ENCODE measurements at places on chromosomes 5 and 9.

DNA sequence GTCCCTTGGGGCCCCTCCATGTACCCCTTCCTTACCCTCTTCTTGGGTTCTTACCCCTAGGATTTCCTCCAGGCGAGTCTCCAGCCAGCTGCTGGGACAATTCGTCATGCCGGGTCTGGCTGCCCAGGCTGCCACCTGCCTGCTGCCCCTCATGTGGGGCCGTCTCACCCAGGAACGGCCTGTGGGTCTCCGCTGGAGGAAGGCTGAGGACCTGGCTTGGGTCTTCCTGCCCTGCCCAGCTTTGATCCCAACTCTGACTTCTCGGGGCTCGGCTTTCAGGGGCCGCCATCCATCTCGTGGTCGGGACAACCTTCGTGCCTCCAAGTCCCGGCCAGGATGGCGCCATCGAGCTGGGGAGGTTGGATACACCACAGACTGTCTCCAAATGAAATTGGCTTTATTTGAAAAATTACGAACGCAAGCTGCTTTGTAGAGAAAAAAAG lies 38.1 kb downstream of the HMCN2 start:
- DNase-seq = no peak

GRCh38 chr5:147037515-147038205 lies 159.1 kb upstream of the PPP2R2B start:
- DNase-seq = no peak

DNA sequence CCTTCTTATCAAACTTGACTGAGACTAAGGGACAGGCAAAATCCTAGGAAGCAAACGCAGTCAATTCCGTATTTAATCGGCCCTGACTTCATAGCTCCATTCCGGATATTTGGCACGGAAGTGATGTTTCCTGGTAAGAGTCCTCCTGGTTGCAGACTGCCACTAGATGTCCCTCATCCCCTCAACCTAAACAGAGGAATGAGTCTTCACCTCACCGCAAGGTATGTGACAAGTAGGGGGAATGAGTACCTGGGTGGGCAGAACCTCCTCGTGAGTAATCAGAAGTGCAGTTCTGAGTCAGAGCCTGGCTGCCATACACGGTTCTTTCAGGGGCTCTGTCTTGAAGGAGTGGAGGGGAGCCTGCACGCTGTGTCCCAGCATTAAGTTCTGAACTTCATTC lies 173.6 kb downstream of the MUSK start:
- DNase-seq = no peak

DNA sequence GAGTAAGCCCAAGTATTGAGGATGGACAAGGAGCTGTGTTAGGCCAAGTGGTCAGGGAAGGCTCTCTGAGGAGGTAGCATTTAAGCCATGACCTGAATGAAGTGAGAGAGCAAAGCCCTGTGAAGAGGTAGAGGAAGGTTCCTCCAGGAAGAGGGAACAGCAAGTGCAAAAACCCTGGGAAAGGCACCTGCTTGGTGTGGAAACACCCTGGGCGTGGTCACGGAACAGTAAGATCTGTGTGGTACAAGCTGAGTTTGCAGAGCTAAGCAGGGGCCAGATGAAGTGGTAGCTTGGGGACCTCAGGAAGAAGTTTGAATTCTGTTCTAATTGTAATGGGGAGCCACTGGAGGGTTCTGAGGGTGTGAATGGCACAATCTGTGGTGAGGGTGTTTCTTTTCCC lies 310.2 kb downstream of the ARHGAP26 start:
- no peak for DNase-seq

GRCh38 chr5:86833868-86834267 lies 216.1 kb downstream of the COX7C start:
- DNase-seq = no peak

DNA sequence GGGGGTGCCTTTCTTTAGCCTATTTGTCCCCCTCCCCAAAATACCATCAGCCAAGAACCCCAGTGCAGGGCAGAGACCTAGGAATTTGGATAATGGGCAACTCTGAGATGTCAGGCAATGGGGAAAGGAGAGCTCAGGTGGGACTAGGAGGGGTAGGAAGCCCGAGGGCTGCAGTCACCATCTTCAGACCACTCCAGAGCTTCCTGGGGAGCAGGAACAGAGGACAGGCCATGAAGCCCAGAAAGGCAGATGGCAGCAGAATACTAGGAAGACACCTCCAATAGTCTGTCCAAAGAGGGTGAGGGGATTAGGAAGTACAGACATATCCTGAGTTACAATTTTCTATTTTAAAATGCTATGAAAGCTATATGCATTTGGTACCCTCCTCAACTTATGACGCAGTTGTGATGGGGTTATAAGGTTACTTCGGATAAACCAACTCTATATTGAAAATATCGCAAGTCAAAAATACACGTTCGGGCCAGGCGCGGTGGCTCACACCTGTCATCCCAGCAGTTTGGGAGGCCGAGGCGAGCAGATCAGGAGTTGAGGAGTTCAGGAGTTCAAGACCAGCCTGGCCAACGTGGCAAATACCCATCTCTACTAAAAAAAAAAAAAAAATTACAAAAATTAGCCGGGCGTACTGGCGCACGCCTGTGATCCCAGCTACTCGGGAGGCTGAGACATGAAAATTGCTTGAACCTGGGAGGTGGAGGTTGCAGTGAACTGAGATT lies 34.6 kb upstream of the IL17B start:
- DNase-seq = no peak

GRCh38 chr5:16740066-16740810 lies 123.4 kb upstream of the RETREG1 start:
- DNase-seq = no peak

- no peak for DNase-seq
Observed at GRCh38 chr9:74946686-74947085, 6.0 kb downstream of the C9orf40 start.

- peak; percentile 71 for DNase-seq
Observed at GRCh38 chr9:78620764-78621163, 323.8 kb downstream of the PSAT1 start.

GRCh38 chr5:55411876-55412275 lies 104.1 kb downstream of the MTREX start:
- DNase-seq = no peak

DNA sequence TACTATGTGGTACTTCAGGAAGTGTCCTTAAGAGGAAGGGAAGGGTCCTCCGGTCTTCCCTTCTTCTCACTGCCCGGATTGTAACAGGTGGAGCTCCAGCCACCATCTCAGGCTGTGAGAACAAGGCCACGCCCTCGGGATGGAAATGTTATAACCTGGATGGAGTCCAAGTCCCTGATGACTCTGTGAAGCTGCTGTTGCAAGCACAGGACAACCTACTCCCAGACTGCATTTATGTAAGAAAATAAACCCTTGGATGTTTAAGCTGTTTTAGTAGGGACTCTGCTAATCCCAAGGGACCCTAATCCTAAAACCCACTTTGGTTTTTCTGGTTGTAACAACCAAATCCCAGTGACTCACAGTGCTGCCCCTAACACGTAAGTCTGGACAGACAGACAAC lies 221.6 kb downstream of the ACTL7B start:
- DNase-seq = no peak

DNA sequence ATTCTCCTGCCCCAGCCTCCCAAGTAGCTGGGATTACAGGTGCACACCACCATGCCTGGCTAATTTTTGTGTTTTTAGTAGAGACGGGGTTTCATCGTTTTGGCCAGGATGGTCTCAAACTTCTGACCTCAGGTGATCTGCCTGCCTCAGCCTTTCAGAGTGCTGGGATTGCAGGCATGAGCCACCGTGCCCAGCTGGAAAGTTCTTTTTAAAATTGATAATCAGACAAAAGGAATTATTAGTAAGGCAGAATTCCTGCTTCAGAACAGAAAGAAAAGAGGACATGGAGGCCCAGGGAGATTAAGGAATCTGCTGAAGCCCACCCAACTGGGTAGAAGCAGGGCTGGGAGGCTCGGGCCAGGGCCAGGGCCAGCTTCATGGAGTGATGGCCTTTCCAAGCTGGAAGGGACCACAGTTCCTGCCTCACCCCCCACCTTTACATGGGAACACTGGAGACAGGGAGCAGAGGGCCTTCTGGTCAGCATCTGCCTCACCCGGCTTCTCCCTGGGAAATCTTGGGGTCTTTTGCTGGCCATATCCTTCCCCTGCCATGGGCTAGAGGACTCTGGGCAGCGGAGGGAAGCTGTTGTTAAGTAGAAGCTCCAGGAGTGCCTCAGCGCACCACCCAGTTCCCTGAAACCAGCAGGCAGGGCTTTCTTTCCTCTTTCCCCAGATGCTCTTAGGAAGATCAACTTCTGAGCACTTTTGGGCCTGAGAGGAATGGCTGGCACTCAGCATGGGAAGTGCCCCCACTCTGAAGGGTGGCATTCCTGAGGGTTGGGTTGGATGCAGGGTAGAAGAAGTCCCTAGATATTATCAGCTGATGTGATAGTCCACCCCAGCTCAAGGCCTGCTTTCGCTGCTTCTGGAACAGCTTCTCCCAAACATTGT lies 70.1 kb downstream of the RGS3 start:
- DNase-seq = no peak

DNA sequence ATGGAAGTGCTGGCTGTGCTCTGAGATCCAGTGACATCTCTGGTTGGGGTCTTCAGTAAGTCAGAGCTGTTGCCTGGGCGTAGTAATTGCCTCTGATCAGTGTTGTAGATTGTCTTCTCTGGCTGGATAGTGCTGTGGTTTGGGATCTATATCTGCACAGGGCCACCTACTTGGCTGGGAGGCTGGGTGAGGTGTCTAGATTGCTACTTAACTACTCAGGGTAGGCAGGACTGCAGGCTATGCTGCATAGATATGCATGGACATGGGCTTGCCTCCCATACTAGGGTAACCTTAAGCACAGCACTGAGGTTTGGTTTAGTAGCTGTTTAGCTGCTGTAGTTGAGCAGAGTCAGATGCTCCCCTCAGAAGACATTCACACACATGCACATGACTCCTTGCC lies 181.0 kb downstream of the ADGRV1 start:
- DNase-seq = no peak

DNA sequence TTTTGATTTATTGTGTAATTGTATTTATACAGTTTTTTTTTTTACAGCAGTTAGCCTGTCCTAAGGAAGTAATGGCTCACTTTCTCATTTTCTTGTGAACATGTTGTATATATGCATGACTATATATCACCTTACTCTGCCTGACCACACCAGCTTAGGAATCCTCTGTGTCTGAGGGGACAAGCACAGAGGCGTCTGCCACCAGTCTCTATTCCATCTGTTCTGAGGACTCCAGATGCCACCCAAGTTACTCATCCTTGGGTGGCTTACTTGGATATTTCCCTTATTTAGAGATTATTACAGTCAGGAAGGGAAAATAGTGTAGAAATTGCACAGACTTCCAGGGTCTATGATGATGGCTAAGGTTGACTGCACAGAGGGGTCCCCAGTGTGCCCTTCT lies 256.3 kb upstream of the C9orf72 start:
- DNase-seq = no peak

DNA sequence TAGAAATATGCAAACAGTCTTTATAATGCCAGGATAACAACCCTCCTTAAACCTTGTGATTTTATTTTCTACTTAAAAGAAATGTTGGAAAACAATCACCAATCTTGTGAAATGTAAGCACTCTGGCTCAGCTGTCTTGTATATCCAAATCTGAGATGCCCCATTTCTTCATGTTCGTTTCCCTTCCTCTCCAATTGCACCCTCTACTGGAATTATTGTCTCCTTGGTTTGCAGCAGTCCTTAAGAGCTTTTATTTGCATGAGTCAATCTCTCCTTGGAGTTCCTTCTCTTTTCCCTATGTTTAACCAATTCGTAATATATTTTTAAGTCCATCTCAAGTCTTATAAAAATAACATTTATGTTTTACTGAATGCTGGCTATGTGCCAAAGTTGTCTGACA lies 362.0 kb upstream of the CDH10 start:
- DNase-seq = peak; percentile 33

DNA sequence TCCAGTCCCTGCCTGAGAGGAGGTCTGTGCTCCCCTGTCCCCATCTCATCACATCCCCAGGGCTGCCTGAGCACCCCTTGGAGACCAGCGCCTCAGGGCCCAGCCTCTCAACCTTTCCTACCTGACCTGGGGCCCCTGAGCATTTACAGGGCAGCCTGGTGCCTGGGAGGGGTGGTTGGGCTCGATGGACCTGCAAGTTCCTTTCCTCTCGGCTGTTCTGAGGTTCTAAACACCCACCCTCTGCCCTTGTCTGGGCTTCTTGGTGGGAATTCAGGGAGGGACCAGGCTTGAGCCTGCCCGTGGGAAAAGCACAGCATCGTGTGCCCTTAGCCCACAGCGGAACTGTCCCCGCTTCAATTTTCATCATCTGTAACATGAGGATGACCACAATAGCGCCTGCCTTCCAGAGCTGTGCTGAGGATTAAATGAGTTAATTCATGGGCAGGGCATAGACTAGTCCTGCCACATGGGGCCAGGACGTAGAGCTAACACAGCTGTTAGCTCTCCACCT lies 91.0 kb upstream of the SH3PXD2B start:
- DNase-seq = no peak

GRCh38 chr9:21434202-21435014 lies 5.8 kb upstream of the IFNA1 start:
- DNase-seq = peak; percentile 23

DNA sequence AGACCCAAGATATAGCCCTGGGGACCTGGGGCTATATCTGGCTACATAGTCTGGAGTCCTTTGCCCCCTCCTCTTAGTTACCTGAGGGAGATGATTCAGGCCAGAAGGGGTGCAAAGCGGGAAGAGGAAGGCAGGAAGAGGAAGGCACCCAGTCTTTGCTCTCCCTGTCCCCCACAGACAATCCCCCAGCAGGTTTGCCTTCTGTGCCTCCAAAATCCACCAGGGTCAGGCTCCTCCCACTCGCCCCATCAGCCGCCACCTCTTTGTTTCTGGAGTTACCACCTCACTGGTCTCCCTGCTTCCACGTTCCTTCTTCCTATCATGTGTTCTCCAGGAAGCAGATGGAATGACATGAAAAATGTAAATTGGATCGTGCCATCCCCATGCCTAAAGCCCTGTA lies 31.2 kb upstream of the FABP6 start:
- DNase-seq = no peak

DNA sequence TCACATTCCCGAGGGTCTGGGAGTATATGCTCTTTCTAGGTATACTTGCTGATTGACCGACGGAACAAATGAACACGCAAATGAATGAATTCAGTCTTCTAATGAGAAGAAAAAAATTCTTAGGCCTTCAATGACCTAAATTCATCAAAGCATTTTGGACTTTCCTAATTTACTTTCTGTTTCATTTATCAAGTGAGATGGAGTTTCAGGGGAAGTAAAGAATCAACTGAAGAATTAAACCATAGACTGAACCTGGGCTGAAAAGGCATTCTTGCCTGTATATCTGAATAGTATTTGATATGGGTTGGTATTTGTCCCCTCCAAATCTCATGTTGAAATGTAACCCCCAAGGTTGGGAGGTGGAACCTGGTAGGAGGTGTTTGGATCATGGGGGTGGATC lies 64.1 kb downstream of the ZFAND5 start:
- DNase-seq = no peak

GRCh38 chr9:89806371-89807100 lies 201.7 kb downstream of the GADD45G start:
- DNase-seq = no peak

GRCh38 chr9:17528859-17529258 lies 50.0 kb upstream of the SH3GL2 start:
- no peak for DNase-seq

DNA sequence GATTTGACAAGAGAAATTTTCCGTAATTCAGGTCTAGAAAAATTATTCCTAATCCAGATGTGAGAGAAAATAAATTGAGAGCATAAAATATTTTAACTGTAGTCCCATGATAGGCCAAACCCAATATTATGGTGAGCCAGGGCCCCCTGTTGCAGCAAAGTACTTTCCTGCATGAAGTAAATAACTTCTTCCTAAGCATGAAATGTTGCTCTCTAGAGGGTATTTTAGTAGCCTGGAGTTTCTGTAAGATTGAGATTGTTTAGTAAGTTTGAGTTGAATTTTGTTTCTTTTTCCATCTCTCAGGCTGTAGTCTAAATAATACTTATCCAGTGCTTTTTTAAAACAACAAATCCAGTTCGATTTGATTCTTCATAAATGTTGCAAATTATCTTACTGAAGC lies 317.5 kb upstream of the MPDZ start:
- no peak for DNase-seq
